ENCODE measurements at places on chromosomes 2 and 18.

DNA sequence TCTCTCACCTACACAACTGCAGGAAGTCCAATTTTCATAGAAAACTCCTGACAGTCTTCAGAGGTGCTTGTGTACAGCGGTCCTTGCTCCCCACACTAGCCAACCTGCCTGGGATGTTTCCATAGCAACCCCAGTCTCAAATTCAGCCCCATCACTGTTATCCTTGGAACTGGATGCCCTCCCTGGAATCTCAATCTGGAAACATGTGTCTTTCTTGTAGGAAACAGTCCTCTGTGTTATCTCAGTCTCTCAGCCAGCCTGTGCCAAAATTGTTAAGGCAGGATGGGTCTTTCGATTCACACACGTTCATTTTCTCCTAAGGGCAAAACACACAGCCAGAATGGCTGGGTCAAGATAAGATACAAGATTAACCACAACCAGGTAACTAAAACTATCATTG lies 295.5 kb upstream of the RND3 start:
- no peak for DNase-seq

- no peak for DNase-seq
Measured at GRCh38 chr2:75326645-75327044, 127.3 kb upstream of the TACR1 start.

GRCh38 chr18:71939483-71939882 lies 604.7 kb downstream of the CBLN2 start:
- DNase-seq = no peak

DNA sequence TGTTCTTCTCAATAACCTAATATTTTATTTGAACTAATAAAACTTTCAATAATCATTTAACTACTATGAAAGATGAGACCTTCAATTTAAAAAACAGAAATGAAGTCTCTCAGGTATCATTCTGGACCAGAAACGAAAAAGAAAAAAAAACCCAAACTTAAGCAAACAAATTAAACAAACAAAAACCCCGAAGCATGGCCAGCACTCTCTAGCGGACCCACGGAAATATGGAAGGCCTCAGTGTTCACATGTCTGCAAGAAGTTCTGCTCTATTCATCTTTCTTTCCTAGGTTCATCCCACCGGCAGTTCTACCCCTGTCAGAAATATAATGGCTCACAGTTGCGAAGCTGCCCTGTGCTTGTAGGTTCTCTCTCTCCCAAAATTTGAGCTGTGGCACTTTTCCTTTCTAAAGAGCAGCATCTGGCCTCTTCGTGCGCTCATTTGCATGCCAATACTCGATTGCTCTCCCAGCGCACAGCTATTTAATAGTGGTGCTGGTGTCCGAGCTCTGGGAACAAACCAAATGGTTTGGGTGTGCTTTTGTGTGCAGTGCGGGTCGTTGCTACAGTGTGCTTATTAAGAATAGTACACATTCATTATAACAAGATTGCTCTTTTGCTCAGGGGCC lies 129.0 kb upstream of the ZEB2 start:
- no peak for DNase-seq

DNA sequence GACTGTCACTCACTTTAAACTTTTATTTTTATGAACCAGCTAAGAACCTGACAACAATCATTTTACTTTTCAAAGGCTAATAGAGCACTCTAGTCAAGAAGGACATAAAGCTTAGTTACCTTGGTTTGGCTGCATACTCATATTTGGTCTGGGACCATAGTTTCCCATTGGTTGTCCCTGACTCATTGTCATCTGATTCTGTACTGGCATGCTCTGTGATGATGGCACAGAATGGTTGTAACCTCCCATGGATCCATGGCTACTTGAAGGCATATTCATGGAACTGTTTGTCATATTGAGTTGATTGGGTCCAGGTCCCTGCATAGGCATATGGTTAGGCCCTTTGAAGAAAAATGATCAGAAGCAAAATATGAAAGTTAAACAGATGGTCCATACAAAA lies 37.9 kb downstream of the SS18 start:
- no peak for DNase-seq

DNA sequence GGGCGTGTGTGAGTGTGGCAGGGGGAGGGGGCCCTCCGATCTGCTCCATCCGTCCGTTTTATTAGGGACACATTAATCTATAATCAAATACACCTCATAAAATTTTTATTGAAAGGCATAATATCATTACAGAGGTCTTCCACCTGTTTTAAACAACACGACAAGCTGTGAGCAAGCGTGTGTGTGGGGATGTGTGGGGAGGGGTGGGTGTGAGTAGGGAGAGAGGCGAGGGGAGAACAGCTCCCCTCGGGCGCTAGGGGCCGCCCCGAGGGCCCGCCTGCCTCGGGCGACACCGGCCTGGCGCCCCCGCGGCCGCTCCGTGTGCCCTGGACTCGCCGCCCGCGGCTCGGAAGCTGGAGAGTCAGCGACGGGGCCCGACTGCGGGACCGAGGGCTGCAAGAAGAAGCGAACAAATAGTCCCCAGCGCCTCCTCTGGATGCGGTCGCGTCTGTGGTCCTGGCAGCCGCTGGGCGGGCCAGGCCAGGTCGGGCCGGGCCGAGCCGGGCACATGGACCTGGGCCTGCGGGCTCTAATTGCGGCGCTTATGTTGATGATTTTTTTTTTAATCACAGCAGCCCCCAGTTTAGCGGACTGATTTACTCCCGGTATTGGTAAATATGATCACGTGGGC lies 352 bp upstream of the HOXD9 start:
- no peak for DNase-seq

GRCh38 chr2:132415915-132416722 lies 486 bp upstream of the GPR39 start:
- no peak for DNase-seq

DNA sequence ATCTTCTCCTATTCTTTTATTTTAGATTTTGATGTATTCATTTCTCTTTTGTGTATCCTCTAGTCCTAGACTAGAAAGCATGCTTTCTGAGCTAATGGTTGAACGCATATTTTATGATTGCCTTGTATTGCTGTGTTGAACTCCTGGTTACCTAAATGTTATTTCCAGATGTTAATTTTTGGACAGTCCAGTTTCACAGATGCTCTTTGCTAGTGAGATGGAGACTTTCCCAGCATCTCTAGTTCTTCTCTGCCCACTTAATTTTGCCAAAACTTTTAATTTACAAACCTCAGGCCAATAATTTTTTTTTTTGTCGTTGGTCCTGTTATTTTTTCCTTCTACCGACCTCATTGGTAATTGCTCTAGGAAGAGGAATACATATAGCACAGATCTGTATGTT lies 153.2 kb downstream of the HAUS1 start:
- DNase-seq = no peak

GRCh38 chr2:159307942-159308341 lies 21.4 kb upstream of the WDSUB1 start:
- DNase-seq = no peak

DNA sequence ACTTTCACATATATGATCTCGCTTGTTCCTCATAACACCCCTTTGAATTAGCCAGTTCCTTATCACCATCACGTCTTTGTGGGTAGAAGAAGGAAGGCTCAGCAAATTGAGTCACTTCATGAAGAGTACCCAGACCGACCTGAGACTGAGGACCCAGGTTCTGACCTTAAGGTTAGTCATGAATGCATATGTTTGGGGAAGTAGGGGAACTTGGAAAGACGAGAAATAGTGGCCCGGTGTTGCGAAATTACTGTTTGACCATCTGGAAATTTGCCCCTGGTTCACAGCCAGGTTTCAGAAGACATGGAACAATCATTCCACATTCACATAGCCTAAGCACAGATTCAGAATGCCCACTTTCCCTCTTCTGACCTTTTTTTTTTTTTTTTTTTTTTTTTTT lies 59.8 kb downstream of the MEIS1 start:
- no peak for DNase-seq

GRCh38 chr2:8402222-8402621 lies 279.6 kb upstream of the ID2 start:
- no peak for DNase-seq

GRCh38 chr18:14914771-14915170 lies 166.8 kb downstream of the ANKRD30B start:
- no peak for DNase-seq

- no peak for DNase-seq
Measured at GRCh38 chr2:141570474-141571131, 560.2 kb downstream of the LRP1B start.

- DNase-seq = no peak
Measured at GRCh38 chr2:237701859-237702390, 74.5 kb downstream of the LRRFIP1 start.

DNA sequence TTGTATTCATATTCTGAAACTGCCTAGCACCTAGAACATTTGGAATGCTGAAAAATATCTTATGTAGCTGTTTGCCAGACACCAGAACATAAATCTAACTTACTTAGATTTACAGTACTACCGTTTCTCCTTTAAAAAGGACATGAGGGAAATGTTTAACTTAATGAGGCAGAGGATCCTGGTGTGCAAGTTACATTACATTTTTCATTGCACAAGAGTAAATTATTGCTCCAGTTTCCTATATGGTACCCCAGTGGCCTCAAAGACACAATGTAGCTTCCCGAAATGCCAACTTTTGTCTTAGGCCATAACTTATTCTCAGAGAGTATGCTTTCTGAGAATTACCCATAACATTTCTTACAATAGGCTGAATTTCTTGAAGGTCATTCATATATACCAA lies 105.5 kb upstream of the DTNA start:
- no peak for DNase-seq

DNA sequence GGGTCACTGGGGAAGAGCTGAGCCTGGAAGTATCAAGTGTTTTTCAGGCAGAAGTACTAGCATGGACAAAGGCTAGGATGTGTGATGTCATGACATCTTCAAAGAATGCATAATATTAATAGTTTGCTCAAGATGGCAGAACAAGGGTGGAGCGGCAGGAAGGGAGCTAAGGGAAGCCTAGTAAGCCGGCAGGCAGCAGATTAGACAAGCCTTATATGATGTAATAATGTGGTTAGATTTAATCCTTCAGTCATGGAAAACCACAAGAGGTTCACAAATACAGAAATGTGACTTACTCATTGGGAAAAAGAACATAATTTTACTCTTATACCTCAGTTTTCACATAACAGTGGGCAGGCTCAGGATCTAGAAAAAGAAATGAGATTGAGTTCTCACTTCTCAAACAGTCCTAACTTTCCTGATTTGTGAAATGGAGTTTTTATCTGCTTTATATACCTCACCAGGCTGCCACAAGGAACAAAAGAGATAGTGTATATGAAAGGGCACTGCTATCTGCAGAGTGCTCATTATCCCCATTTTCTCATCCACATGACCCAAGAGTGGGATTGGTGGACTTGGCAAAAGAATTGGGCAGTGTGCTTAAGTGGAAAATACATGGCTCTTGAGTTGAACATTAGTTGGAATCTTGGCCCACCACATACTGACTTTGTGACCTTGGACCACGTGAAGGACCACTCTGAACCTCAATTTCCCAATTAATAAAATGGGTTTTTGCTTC lies 89.1 kb upstream of the LHCGR start:
- no peak for DNase-seq

DNA sequence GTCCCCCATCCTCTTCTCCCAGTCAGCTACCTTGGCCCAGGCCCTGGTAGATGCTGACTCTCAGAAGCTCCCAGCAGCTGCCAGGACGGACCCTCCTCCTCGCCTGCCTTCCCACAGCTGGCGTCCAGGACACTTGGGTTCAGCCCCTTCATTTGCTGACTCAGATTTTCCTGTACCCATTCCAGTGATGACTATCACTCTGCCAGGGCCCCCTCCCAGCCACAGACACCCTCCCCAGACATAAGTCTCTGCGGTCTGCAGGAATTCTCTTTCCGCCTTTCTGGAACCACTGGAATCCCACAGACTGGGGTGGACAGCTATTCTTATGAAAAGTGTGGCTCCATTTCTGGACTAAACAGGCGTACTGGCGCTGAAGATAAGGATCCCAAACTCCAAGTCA lies 260.3 kb upstream of the EPAS1 start:
- DNase-seq = no peak

DNA sequence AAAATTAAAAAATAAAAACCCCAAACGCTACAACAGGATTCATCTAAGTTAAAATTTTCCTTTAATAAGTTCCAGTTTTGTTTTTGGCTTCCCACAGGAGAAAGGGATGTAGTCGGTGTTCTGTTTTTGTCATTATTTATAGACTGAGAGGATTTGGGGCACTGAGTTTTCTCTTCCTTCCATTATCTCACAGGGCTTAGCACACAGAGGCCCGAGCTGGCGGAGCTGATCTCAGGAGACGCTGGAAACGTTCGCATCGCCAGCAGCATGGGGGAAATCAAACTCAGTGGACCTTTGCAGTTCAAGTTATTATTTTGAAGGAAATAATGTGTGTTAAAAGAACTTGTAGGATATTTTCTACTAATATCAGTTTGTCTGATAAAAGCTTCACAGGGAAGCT lies 669.7 kb upstream of the SALL3 start:
- DNase-seq = no peak

DNA sequence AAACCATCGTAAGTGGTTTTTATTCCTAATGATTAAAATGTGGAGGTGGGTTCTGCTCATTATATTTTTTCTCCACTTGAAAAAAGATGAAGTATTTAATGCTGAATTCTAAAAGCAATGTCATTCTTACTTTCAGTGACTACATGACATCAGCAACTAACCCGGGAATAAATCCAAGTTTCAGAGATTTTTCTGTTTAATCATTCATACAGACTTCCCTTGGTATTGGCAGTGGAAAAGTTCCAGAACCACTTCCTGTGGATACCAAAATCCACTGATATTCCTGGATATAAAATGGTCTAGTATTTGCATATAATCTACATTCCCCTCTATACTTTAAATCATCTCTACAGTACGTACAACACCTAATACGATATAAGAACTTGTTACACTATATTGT lies 128.6 kb downstream of the ZNF532 start:
- DNase-seq = no peak

DNA sequence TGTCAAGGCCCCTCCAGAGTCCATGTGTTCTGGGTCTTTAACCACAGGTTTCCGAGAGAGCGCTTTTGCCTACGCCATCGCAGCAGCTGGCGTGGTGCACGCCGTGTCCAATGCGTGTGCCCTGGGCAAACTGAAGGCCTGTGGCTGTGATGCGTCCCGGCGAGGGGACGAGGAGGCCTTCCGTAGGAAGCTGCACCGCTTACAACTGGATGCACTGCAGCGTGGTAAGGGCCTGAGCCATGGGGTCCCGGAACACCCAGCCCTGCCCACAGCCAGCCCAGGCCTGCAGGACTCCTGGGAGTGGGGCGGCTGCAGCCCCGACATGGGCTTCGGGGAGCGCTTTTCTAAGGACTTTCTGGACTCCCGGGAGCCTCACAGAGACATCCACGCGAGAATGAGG lies 9.3 kb downstream of the WNT10A start:
- no peak for DNase-seq
